ENCODE measurements at places on chromosomes 16 and 17.
A peak's percentile ranks its signal among the peaks of the same experiment; 100 is the strongest.

DNA sequence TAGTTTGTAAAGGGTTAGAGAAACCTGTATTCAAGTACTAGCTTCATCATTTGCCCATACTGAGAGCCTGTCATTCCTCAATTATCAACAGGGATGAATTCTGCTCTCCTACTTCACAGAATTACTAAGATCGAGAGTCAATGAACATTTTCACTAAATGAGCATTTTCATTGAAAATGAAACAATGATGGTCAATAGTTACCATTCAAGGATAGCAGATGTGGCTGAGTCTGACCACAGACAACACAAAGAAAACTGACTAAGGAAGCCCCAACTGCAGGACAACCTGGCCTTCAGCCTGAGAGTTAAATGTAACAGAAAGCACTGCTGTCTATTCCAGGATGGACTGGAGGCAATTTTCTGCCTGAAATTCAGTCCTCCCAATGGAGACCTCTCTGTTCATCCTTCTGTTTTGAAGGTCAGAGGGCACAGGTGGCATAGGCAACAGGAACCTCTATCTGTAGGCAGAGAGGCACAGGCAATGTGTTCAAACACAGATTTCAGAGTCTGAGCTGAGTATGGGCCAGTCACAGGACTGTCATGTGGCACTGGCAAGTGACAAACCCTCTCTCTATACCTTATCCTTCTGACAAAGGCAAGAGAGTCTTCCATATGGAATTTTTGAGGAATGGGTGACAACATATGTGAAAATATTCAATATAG is 19.5 kb downstream of the TRAF4 start:
- DNase-seq = no peak

GRCh38 chr16:87790292-87791100 is 24.7 kb upstream of the KLHDC4 start:
- no peak for DNase-seq

GRCh38 chr16:79770244-79771064 is 169.9 kb upstream of the MAF start:
- DNase-seq = peak; percentile 51

- DNase-seq = no peak
These were observed 11.6 kb downstream of the CDH3 start for GRCh38 chr16:68656751-68657150.

DNA sequence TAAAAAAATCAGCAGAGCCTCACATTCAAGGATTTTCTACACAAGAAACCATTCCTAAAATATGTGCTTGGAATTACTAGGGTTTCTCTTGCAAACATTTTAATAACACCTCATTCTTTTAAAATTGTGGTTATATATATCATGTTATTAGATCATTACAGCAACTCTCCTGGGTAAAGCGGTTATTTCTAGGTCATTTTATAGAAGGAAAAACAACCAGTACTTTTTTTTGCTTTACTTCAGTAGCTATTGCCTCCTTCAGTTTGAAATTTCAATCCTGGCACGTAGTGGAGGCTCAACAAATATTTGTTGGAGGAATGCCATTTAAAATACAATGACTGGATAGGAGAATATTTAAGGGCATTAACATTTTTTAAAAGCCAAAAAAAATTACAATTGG is 220.6 kb downstream of the CDRT15L2 start:
- no peak for DNase-seq

DNA sequence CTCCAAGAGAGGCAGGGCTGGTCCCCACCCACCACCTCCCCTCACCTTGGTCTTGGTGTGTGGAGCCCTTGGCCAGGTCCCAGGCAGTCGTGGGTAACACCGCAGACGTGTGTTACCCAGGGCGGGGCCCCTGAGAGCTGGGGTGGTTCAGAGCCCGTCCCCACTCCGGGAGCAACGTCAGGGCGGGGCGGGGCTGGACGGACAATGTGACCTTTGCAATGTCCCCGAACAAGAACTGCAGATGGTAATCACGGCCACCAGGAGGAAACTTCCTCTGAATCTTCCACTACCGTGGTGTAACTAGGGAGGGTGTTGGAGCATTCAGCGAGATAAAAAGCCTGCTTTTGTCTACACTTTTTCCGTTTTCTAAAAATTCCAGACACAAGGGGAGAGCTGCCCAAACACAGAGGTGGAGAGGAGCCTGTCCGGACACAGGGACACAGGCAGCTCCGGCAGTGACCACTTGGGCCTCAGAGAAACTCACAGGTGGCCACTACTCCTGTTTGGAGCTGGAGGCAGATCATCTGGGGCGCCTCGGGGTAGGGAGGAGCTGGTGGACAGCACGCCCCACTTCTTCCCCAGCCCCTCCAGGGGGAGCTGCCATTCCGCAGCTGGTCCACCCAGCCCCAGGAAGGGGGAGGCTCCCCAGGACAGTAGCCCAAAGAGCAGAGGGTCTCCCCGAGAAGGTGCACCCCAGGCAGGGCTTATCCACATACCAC is 14.2 kb upstream of the SLC38A10 start:
- no peak for DNase-seq

DNA sequence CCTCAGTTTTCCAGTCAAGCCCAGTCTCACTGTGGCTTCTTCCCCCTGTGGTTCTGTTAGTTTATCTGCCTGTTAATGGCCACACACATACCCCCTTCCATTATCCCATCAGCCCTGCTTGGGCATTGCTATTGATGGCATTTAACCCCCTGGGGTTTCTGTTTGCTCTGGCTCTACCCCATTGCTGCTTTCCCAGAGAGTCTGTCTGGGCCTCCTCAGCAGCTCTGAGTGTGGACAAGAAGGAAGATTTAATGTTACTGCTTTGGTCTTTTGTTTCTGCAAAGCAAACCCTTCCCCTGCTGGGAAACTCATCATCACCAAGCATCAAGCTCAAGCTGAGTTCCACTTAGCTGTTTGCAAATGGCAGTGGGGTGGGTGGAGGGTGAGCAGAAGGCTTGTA is 162.7 kb downstream of the CCT6B start:
- no peak for DNase-seq

- no peak for DNase-seq
These were observed 11.3 kb downstream of the NOG start for GRCh38 chr17:56604691-56605290.

GRCh38 chr17:58066401-58066800 is 16.8 kb upstream of the DYNLL2 start:
- no peak for DNase-seq

DNA sequence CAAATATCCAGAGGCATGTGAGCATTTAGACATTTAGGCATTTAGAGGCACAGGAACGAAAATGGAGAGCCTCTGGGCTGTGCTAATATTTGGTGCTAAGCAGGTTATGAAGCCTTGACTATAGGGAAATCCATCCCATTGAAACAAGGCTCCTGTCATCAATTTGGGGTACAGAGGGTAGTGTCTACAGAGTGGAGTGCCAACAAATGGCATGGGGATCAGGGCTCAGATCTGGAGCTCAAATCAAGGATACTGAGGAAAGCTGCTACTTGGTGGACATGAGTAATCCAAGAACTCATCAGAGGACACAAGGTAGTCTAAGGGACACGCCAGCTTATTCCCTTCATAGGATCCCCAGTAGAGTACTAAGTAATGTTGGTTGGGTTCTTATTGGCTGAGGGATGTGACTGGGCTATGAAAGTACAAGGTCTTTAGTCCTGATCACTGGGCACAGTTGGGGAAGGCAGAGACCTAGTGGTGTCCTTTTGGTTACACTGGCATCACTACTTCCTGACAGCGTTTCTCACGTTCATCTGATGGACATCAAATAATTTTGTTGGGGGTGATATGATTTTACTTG is 5.2 kb downstream of the KRT10 start:
- DNase-seq = no peak

DNA sequence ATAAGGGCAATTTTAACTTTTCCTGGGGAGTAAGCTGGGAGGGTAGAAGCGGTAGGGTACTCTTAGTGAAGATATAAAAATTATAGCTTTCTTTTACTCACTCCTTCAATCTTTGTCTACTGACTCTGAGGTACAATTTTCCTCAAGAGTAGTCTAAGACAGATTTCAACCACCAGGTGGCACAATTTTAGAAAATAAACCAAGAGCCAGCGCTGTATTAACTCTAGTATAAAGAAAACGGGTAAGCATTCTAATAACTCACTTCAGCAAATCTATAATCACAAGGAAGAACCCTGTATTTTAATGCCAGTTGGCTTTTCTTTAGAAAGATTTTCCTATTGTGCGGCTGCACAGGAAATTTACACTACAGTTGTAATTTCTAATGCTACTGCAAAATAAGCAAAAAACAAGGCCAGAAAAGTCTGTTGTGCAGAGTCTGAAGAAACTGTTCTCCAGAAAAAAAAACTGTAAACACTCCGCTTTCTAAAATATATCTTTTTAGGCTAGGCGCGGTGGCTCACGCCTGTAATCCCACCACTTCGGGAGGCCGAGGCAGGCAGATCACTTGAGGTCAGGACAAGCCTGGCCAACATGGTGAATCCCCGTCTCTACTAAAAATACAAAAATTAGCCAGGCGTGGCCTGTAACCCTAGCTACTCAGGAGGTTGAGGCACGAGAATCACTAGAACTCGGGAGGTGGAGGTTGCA is 1.9 kb downstream of the CMC2 start:
- DNase-seq = no peak

- DNase-seq = no peak
These were observed 17.7 kb downstream of the VASN start for GRCh38 chr16:4389051-4389955.

- no peak for DNase-seq
These were observed 45.2 kb downstream of the AXIN2 start for GRCh38 chr17:65515959-65516948.

GRCh38 chr17:35486920-35487732 is 38.6 kb upstream of the SLFN13 start:
- DNase-seq = peak; percentile 79

DNA sequence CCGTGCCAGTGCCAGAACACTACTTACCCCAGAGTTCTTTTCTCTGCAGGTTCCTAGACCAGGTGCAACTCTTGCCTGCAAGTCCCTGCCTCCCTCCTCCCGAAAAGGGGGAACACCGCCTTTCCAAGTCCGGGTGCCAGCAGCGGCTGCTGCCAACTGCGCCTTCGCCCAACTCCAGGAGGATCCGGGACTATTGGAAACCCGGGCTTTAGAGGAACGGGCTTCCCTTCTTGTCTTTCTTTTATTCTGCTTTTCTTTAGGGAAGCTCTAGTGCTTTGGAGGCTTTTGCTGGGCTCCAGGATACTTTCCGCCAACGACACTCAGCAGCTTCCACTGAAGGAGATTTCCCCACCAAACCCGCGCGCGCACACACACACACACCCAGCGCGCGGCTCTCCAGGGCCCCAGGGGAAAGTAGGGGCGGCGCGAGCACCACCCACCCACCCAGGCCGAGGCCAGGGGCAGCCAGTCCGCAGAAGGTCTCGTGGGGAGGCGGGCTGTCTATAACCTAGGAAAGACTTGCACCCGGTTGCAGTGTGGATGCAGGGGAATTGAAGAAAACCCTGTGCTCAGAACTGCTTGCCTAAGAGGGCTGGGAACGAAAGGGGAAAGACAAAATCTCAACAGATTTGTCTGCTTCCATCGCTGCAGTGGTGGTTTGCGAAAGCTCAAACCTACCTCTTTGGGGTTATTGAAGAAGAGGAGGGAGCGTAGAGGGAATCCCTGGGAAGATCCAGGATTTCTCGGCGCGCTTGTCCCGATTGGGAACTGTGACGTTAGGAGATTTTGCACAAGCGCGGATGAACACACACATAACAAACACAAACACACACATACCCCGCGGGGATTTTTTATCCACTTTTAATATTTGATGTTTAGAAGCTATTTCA is 977 bp upstream of the CA10 start:
- DNase-seq = no peak

GRCh38 chr16:81933361-81933760 is 77.9 kb downstream of the SDR42E1 start:
- DNase-seq = no peak

- no peak for DNase-seq
These were observed 19.6 kb downstream of the GLP2R start for GRCh38 chr17:9845306-9845705.

- no peak for DNase-seq
These were observed 30.4 kb downstream of the KDM8 start for GRCh38 chr16:27233731-27234130.

- peak; percentile 75 for DNase-seq
These were observed 10.2 kb upstream of the NFATC3 start for GRCh38 chr16:68074850-68075555.

DNA sequence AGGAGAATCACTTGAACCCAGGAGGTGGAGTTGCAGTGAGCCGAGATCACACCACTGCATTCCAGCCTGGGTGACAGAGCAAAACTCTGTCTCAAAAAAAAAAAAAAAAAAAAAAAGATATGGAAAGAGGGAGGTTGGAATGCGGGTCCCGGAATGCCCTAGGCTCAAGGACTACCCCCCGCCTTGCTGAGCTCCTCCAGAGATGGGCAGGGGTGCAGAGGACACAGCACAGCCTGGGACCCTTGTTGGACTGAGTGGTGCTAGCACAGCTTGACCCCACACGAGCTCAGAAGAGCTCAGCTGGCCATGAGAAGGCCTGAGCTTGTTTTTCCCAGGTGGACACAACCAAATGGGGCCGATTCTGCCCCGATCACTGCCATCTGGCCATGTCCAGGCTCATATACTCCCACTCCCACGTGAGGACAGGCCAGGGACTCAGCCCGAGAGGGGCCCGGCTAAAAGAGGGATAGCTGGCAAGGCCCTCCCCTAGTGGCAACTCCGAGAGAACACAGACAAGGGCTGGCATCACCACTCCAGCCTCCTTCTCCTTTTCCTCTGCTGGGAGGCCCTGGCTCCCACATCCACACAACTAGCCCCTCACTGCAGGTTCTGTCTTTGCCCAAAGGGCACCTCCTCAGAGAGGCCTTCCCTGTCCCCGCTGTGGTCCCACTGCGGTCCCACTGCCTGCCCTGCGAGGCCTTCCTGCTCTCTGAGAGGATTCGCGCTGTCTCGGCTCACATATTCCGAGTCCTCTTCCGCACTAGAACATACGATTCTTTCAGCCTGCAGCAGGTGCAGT is 11.0 kb downstream of the SGCA start:
- no peak for DNase-seq

DNA sequence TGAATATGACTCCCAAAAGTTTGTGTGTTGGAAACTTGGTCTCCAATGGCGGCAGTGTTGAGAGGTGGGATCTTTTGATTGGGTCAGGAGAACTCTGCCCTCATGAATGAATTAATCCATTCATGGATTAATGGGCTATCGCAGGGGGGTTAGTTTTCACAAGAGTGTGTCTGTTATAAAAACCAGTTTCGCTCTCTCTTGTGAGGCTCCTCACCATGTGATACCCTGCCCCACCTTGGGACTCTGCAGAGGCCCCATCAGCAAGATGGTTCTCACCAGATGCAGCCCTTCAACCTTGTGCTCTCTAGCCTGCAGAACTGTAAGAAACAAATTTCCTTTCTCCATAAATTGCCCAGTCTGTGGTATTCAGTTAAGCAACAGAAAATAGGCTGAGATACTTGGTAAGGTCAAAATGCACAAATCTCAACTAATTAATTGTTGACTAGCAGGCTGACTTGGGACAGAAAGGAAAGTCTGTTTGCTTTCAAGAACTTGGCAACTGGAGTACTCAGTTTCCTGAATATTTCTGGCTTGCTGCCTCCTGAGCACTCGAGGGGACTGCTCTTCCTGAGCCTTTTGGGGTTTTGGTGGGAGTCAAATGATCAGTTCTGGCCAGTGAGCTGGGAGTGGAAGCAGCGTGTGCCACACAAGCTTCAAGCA is 13.8 kb upstream of the CCL17 start:
- DNase-seq = no peak
